ENCODE measurements at places on chromosomes 4 and X.

GRCh38 chr4:83125738-83126141, 11.2 kb upstream of the PLAC8 start:
- DNase-seq = no peak

- DNase-seq = no peak
Measured at GRCh38 chr4:4901877-4902276, 42.4 kb downstream of the MSX1 start.

DNA sequence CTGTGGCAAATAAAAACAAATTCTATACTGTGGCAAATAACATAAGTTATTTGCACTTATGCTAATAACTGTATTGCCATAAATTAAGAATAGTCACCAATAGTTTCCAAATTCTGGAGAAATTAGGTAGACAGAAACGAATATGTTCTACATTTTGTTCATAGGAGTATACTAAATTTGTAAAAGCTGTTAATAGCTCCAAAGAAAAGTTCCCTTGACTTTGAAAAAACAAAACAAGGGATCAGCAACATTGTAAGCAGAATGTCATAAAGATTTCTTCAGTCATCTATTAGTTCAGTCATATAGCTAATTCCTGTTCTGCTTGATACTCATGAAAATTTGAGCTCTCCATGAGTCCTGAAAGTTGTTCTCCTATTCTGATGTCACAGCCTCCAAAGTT, 1472.8 kb downstream of the C4orf33 start:
- no peak for DNase-seq

DNA sequence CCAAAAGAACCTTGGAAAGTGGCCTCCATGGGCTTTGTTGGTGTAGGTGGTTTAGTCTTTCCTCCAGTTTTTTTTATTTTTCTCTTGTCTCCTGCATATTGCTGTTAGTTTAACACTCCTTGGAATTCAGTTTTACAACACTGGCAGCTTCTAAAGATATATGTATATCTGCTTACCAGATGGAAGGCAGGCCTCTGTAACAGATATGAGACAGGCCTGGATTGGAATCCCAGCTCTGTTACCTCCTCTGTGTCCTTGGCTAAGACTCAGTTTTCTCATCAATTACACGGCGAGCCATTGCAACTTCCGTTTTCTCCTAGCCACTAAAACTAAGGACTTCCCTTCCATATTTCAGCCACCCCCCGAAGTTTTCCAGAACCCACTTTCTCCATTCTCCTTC, 133.4 kb upstream of the SMAD1 start:
- DNase-seq = no peak

DNA sequence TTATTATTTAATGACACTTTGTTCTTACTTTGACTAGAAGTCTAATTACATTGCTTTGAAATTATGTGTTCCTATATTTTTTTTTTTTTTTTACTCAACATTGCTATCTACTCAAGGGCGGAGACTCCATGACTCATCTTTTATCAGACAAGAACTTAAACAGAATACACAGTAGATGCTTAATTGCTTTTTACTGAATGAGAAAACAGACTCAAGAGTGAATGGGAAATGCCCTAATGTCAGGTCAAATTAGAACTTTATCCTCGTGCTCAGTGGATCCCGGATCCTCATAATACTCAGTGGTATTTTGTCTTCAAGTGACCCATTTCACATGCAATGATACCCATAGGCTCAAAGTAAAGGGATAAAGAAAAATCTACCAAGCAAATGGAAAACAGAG, 954.5 kb upstream of the IGFBP7 start:
- DNase-seq = no peak

DNA sequence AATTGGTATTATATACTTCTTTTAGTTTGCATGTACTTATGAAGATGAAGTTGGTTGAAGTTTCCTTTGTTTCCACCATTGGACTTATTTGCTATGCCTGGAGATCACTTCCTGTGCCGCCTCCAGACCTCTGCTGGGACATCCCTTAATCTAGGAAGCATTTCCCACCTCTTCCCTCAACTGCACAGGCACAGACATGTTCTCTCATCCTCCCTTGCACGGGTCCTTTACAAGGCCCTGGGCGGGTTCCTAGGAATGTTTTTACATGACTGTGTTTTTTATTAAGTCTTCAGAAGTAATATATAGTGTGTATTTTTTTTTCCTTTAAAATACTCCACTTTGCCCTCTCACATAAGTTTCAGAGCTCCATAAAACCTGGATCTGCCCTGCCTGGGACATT, 51.0 kb downstream of the TMEM131L start:
- DNase-seq = no peak

DNA sequence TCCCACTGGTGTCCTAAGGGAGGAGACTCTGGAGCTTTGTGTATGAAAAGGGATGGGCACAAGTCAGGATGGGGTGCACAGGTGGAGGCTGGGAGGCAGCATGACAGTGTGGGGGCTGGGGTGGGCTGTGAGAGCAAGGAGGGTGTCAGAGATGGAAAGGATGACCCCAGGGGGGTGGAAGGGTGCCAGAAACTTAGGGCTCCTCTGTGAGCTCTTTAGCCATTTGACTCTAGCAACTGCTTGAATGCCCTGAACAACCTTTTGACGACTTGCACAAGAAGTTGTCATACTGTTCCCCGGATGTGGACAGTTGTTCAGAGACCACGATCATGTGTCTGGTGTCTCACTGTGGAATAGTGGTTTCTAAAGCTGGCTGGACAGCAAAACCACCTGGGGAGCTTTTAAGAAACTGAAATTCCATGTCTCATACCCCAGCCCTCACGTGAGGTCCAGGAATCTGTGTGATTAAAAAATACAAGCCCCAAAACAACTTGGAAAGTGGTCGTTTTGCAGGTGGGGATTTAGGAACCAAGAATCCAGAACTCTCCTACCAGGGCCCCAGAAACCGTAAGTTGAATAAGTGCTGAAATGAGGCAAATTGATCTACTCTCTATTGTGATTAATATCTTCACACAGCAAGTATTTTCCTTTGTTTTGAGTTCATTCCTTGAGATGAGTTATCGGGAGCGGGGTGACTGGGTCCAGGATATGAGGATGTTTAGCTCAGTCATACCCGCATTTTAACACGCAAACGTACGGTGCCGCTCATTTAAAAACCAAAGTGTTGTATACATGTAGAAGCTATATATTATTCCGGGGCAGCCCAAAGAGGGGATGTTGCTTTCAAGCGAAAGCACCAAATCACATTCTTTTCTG, 3.4 kb downstream of the RHOH start:
- no peak for DNase-seq

- no peak for DNase-seq
Measured at GRCh38 chrX:155535866-155536265, 76.9 kb downstream of the TMLHE start.

DNA sequence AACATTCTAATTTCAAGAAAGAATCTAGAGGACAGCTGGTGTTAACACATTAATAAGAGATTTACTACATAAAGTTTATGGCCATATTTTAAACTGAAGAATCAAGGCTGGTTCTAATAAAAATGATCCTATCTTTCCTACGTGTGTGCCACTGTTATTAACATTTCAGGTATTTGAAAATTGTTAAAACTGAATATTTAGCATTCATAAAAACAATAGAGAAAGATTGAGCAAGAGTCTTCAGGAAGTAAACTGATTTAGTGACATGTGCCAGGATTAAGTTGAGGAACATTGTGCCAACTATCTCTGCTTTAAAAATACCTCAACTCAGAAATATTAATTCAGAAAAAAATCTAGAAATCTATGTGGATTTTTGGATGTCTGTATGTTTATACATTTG, 810.1 kb downstream of the FAT4 start:
- no peak for DNase-seq

DNA sequence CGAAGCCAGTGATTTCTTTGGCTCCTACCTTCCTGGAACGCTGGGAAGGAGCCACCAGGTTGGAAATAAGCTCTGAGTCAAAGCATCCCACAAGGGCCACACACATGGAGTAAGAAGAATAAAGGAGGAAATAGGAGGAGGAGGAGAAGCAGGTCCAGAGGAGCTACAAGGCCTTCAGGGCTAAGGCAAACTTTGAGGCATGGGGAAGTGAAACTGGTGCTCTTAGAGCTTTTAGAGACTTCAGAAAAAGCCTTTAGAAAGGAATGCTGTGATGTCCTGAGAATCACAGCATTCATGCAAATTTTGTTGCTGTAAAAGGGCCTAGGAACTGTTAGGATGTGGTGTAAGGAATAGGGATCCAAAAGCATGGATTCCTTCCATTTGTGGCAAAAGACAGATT, 135.9 kb upstream of the ARHGEF9 start:
- DNase-seq = no peak

GRCh38 chr4:18914182-18914581, 892.6 kb upstream of the LCORL start:
- no peak for DNase-seq

DNA sequence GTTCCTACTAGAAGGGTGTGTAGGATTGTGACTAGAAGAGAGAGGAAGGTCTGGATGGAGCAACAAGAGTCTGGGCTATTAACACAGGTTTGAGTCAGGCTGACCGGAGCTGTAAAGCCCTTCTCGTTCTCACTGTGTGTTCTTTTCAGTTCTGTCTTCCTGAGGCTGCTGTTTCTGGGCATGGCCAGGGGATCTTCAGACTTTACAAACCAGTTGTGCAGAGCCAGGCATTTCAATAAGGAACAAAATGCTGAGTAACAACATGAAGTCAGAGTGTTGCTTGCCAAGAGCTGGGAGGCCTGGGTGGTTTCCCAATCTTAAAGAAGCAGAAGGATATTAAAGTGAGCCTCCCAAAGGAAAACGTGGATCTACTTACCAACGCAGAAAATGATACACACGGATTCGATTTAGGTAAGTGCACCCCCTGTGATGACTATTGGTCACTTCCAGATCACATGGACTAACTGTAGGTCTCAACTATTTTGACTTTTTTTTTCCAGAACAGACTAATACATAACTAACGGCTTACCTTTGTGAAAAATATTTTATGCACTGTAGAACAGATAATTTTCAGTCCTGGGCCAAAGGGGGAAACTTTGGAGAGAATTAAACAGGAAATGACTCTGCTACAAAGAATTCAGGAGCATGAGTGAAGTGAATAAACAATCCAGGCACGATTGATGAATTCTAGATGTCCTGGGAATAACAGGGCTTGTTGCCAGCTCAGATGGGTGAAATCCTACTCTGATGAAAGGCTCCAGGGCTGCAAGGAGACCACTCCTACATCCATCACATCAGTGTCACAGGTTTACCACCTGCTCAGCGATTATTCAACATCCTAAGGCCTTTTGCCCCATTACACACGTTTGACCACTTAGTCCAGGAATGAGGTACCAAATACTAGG, 94.5 kb downstream of the ANXA3 start:
- DNase-seq = no peak

DNA sequence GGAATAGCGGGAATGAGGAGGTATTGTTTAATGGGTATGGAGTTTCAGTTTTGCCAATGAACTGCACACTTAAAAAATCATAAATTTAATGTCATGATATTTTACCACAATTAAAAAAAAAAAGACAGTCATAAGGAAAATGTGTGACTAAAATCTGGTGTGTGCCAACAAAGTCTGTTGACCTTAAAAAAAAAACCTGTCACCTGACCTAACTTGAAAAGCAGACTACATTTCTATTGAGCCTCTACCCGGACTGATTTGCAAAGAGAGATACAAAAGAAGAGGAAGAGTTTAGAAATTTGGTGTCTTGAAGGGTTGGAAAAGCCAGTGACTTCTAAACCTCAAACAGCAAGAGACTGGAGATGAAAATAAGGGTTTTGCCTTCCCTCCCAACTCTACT, 48.4 kb downstream of the TMEM150C start:
- DNase-seq = no peak

DNA sequence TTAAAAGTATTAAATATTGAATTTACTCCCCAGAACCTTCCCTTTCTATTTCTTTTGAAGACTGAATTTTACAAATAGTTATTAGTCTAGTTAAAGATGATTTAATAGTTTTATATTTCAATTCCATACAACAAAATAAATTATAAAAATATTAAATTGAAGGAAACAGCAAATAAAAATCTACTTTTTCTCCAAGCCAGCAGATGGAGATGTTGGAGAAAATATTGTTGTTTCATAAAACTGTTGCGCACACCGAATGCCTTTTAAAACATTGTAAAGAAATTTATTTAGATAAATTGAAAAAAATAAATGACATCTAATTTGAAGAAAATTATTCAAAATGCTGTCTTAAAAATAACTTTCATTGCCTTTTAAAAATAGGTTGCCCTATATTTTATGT, 5.5 kb downstream of the GRIA2 start:
- DNase-seq = no peak

DNA sequence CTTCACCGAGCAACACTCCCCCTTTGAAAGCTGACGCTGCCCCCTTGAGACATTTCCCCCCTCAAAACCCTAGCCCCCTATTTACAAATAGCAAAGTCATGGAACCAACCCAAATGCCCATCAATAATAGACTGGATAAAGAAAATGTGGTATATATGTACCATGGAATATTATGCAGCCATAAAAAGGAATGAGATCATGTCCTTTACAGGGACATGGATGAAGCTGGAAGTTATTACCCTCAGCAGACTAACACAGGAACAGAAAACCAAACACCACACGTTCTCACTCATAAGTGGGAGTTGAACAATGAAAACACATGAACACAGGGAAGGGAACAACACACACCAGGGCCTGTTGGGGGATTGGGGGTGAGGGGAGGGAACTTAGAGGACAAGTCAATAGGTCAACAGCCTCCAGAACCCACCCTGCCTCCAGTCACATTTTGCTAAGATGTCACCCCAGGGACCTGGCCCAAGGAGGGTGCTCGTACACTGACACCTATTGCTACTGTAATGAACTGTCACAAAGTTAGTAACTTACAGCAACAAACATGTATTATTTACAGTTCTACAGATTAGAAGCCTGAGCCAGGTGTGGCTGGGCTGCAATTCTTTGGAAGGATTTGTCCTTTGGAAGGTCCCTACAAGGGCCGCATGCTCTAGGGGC, 20.6 kb downstream of the SCD5 start:
- DNase-seq = no peak

GRCh38 chr4:978957-979701, 5.8 kb upstream of the DGKQ start:
- DNase-seq = no peak

DNA sequence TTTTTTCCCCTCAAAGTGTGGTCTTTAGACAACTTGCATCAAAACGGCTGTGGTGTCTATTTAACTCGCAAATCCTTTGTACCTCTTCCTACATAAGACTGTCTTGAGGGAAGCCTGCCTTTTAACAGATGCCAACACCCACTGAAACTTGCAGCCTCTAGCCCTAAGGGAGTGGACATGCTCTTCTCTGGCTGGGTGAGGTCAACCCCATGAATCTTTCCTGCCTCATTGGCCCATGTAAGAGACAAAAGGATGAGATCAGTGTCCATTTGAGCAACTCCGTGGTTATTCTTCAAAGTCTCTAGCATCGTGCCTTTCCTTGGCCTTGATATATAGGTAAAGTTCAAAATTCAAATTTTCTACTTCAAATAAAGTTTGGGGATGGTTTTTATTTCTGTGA, 134.7 kb downstream of the SHROOM3 start:
- no peak for DNase-seq

- DNase-seq = no peak
Measured at GRCh38 chrX:126701380-126701779, 118.1 kb upstream of the PRR32 start.

DNA sequence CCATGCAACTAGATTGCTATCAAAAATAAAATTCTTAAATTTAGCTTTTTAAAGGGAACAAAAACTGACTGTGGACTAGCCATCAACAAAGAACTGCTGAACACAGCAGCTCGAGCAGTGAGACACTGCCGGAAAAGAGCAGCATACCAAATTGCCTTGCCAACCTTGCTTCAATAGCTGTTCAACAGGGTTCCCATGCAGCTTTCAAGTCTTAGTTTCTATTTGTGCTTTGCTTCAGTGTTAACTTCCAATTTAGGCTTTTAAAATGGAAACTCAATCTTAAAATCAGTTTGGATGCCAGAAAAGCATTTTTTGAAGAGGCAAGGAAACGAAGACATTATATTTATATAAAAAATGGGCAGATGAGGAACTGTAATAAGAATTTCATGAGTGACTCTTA, 463.4 kb upstream of the MAGEB18 start:
- DNase-seq = no peak

Data from stimulated activated CD4-positive, alpha-beta T cell treated with anti-CD3 and anti-CD28 coated beads, Interleukin-12 subunit alpha, Interleukin-12 subunit beta, amount 100 ng/mL, for 4 hours (primary cell).